IPS-NIHi11 (cell line): ENCODE measurements at places on chromosomes 2 and 18.

DNA sequence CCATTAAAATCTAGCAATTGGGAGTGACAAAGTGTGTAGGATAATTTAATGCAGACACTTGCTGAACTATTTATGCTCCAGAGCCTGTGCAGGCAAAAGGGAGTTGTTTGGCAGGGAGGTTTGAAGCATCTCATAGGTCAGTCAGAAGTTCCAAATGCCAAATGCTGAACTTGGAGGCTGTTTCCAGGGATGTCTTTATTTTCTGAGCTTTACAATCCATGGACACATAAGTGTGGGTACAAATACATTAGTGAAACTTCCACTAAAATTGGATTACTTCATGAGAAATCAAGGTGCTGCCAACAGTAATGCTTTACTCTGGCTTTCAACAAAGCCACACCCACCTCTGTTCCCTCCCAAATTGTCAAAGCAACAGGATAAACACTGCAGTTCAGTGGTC, 422.1 kb upstream of the SETBP1 start:
- no peak for DNase-seq

DNA sequence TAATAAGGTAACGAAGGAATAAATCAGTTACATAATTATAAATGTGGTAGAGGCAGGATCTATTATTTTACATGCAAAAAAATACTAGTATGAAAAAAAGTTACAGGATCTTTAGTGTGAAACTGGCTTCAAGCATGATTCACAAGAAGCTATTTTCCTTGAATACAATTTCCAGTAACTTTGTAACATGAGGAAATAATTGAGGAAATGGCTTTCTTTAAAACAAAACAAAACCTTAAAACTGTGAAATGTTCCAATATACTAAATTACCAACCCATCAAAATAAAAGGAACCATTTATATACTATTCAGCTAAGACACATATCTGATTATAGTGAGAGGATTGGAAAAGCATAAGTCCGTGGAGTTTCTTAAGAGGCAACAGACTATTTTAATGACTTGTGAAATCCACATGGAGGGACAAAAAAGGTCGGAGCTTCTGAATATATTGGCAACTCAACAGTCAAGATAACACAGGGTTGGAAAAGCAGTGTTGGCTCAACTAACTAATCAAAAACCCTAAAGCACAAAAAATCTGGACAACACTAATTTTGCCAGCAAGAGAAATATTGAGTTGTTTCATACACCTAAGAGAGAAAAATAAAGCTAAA, 10.6 kb downstream of the IRS1 start:
- no peak for DNase-seq

DNA sequence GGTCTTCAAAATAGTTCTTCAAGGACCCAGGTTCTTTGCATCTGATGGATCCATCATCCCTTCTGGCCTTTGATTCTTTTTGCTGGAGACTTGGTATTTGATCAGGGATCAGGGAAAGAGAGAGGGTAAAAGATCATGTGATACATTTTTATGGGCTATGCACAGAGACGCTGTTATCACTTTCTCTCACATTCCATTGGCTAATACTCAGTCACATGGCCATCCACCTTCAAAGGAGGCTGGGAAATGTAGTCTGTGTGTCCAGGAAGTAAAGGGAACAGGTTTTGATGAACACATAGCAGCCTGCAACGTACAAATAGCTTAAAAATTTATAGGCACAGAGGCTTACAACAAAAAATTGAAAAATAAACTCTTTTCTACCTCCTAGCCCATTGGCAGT, 629.6 kb upstream of the FANCL start:
- DNase-seq, result peak; percentile 7

DNA sequence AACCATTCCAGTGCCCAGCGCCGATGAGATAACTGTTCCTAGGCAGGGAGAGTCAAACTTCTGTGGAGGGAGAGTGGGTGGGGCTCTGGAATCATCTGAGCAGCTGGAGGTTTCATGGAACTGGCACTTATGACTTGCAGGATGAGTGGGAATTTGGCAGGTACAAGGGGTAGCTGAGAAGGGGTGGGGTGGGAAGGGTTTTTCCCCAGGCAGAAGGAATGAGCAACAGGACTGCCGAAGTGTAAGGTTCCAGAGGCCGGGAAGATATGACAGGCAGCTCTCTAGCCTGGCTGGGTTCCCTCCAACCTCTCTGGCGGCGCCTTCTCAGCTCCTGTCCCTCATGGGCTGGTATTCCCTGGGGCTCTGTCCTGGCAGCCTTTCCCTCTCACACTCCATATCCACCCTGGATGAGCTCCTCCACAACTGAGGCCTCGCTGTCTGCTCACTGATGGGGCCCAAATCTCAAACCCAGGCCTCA, 2.5 kb upstream of the TET3 start:
- DNase-seq, result no peak
